ENCODE measurements at places on chromosomes 2 and 18. TPM values are rescaled to one million over a fixed set of nuclear protein-coding genes. Genes with fewer than 3 reads are reported as not detected.
A peak's percentile ranks its signal among the peaks of the same experiment; 100 is the strongest.

- no peak for DNase-seq
Observed at GRCh38 chr2:64396551-64396950, 57.4 kb upstream of the LGALSL start.

- DNase-seq, result no peak
Observed at GRCh38 chr18:79030680-79031079, 38.5 kb upstream of the ATP9B start.

DNA sequence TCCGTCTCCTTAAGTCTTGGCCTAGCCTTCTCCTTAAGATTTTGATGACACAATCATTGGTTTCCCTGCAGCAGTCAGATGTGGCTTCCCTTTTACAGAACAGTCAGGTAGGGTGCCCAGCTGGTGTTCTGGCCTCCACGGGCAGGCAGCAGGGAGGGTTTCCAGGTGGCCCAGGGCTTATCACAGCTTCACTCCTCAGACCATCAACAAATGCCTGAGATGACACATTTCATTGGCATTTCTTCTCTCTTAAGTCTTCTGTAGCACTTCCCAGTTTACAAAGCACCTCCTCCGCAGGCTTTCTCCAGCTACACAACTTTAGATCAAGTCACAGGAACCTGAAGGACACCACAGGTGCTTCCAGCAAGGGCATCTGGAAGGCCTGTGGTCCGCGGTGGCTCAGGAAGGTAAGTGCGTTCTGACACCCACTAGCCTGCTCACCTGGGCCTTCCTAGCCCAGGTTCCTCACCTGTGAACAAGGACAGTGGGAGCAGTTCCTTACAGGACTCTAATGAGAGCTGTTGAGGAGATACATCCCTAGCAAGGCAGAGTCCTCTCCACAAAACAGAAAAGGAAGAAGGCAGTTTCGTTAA is 37.6 kb downstream of the PTPN18 start:
- DNase-seq, result peak; percentile 4

- no peak for DNase-seq
Observed at GRCh38 chr2:52082646-52083045, 1050.7 kb upstream of the NRXN1 start.

- no peak for DNase-seq
Observed at GRCh38 chr2:155273323-155273722, 574.8 kb downstream of the KCNJ3 start.

GRCh38 chr2:196413821-196414274 is 225.7 kb upstream of the CCDC150 start:
- peak; percentile 50 for DNase-seq

DNA sequence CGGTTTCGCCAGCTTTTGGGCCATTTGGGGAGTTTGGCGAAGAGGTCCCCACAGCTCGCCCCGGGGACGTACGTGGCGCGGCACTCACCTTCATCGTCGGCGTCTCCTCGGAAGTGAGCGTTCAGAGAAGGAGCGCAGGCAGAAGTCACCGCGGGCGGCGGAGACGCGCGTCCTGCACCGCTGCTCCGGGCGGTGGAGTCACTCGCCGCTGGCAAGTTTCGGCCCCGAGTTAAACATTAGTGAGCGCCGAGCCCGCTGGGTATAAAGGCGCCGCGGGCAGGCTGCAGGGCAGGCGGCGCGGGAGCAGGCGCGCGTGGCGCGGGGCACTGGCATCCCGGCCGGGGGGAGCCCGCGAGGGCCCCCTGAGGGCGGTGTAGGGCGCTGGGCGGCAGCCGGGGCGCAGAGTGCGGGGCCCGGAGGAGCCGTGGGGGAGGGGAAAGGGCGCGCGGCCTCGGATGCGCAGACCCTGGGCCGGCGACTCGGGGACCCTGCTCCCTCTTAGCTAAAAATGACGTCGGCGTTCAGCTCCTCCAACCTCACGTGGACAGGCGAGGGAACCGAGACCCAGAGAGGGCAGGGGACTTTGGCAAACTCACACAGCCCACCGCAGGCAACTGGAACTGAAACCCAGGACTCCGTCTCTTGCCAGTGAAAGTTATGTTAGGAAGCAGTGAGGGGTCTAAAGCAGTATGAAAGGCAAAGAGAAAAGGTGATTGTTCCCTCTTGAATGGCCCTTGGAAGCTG is at the start of gene DPP4:
Gene DPP4 (minus strand): TSS at position 328 of the 744 bp plus-strand sequence. CDS start 234 bp downstream, at position 94.
- peak; percentile 50 for DNase-seq

DNA sequence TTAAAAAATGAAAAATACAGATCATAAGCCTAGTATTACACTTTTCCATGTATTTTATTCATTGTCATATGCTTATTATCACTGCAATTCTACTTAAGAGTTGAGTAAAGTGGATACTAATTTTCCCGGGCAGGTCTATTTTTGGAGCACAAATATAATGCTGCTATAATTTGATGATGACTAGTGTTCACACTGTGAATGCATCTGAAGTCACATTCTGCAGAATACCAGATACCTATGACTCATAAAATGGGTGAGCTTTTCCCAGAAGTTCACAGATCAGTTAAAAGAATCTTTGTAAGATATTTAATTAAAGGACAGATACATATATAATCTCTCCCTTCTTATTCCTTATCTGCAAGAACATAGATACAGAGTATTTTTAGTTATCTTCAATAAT is 79.8 kb upstream of the MC4R start:
- no peak for DNase-seq

Gene CLEC4F
- total RNA-seq, result not detected

Gene GKN1
- not detected for total RNA-seq

Gene IL36G
- total RNA-seq, result not detected

Gene ORC2
- total RNA-seq, result 63.6 TPM

All from B cell (primary cell).